ENCODE measurements at places on chromosomes 7 and 10. TPM values are rescaled to one million over a fixed set of nuclear protein-coding genes. Genes with fewer than 3 reads are reported as not detected.

The GPR15LG gene
- not detected for polyA plus RNA-seq

The TCERG1L gene
- polyA plus RNA-seq = 0.68 TPM

The SLC18A2 gene
- polyA plus RNA-seq = 0.25 TPM

The ODAD2 gene
- 9.1 TPM for polyA plus RNA-seq

The TFEC gene
- 1.3 TPM for polyA plus RNA-seq

The SHLD2 gene
- 35.4 TPM for polyA plus RNA-seq

The HPSE2 gene
- polyA plus RNA-seq = 19.1 TPM

The CYP26C1 gene
- 0.04 TPM for polyA plus RNA-seq
